OCI-LY7 (cell line): ENCODE measurements at places on chromosomes 3 and 15. TPM values are rescaled to one million over a fixed set of nuclear protein-coding genes. Genes with fewer than 3 reads are reported as not detected.

- DNase-seq: no peak
Measured at GRCh38 chr3:24591661-24592555, 97.3 kb upstream of the THRB start.

GRCh38 chr3:158722108-158722507, 10.1 kb downstream of the RARRES1 start:
- no peak for DNase-seq

- no peak for DNase-seq
Measured at GRCh38 chr15:99680276-99680675, 53.0 kb downstream of the LYSMD4 start.

- no peak for DNase-seq
Measured at GRCh38 chr15:40300367-40300766, 7.4 kb downstream of the PLCB2 start.

Gene CYP8B1
- total RNA-seq: not detected in 2 replicates

Gene EPHB3
- not detected in 2 replicates for total RNA-seq
